Activated naive CD4-positive, alpha-beta T cell (primary cell): ENCODE measurements at places on chromosomes 11 and 22.

GRCh38 chr11:19766206-19766605 is 53.6 kb downstream of the NAV2 start:
- no peak for DNase-seq

DNA sequence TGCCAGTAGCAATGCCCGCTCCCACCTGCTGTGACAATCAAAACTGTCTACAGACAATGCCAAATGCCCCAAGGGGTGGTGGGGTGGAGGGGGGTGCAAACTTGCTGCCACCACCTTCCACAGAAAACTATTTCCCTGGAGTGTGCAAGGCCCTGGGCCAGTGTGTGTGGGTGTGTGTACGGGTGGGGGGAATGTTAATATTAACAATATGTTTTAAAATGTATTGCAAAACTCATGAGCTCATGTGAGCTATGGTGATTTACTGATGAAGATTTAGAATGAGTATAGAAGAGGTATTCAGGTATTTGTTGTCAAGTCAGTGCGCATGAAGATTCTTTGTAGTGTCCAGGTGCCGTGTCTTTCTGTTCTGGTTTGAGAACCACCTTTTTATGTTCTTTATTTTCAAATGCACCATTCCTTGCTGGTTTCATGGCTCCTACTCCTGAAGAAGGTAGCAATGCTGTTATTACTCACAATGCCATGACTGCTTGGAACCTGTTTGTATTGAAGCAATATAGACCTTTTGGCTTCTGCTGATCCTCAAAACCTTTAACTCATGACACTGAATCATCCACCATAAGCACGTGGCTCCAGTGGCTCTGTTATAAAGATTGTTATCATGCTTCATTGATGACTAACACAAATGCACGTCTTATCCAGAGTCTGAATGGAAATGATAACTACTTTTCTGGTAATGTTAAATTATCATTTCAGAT is 29.9 kb upstream of the AQP11 start:
- DNase-seq = no peak

- no peak for DNase-seq
These were observed at the start of gene KLHDC7B for GRCh38 chr22:50545522-50546325. Gene KLHDC7B, plus strand, starts transcription at chr22:50545899. Its CDS starts 345 bp downstream, at chr22:50546244.

GRCh38 chr11:105432241-105432995 is 177.5 kb upstream of the GRIA4 start:
- DNase-seq = no peak

GRCh38 chr11:111571829-111572501 is 30.3 kb upstream of the SIK2 start:
- DNase-seq = no peak

DNA sequence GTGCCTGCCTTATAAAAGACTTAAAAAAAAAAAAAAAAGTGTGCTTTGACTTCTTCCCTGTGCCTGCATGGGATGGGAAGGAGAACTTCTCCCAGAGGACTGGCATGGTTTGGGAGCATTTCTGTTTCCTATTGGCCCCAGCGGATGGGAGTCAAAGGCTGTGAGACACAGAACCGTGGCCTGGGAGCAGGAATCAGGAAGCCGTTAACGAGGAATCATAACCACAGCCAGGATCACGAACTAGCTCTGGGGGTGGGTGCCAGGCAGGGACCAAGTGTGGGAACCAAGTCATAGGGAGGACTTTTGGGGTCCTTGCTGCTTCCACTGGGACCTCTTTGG is 526 bp downstream of the C1QTNF6 start:
- no peak for DNase-seq

- no peak for DNase-seq
These were observed 5.2 kb upstream of the MB start for GRCh38 chr22:35622191-35622913.
